ENCODE measurements at places on chromosomes 11 and 22.

GRCh38 chr11:85783758-85784157 lies 27.2 kb downstream of the SYTL2 start:
- DNase-seq, result no peak

DNA sequence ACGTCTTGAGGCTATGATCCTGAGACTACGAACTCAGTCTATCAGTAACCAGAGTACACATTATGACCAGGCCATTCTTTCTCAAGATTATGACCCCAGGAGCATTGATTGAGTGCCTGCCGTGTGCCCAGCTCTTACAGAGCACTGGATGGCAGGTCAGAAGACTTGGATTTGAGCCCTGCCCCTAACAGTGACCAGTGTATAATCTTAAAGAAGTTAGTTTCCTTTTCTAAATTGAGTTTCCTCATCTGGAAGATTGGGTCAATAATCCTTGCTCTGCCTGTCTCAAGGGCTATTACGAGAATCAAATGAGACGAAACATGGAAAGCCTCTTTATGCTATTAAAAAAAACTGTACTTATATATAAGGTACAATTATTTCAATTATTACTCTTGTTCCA lies 38.2 kb downstream of the SLCO2B1 start:
- no peak for DNase-seq

DNA sequence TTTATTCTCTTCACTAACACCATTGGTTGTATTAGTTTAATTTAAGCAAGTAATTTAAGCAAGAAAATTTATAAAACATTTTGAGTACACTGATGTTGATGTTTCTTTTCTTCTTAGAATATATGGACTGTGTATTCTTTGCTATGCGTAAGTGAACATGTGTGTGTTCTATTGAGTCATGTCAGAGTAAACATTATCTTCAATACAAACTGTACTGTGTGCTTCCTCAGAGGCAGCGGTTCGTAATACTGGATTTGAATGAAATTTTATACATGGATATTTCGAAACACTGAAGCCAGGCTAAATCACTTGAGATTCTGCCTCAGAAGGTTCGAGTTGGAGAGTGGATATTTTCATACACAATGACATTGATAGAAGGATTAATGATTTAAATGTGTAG lies 452.6 kb downstream of the LUZP2 start:
- no peak for DNase-seq

GRCh38 chr22:45224988-45225731 lies 15.5 kb downstream of the KIAA0930 start:
- no peak for DNase-seq

GRCh38 chr11:77088236-77089003 lies 14.2 kb upstream of the OMP start:
- no peak for DNase-seq

DNA sequence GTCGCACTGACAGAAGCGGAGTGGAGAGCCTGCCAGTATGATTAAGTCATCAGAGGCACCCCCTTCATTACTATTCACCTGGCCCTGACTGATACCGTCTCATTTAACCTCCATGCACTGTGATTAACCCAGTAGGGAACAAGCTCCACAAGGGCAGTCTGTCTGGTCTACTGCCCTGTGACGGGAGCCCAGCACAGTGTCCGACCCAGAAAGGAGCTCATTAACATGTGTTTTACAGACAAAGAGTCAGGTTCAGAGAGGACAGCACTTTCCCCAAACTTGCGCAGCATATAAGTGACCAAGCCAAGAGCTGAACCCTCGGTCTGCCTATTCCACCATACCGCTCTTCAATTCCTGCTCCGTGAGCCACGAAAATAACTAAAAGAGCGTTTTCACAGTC lies 129.5 kb downstream of the RRAS2 start:
- DNase-seq, result no peak

GRCh38 chr22:20589614-20590476 lies 82.4 kb downstream of the MED15 start:
- DNase-seq, result no peak

- DNase-seq, result no peak
Observed at GRCh38 chr11:71158936-71159335, 93.4 kb downstream of the SHANK2 start.

DNA sequence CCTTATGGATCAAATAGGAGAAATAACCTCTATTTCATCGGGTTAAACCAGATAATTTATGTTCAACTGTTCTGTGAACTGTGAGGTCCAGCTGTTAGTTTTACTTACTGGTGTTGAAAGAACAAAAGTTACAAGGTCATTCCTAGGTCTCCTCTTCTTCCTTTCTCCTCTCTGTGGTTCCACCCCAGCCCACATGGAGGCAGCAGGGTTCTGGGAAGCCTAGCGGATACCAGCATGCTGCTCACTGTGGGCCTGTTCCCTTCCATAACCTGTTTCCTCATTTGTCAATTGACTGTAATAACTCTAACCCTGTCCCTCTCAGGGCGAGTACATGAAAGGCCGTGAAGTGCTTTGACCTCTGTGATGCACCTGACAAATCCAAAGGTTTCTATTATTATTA lies 27.8 kb downstream of the RELT start:
- no peak for DNase-seq

DNA sequence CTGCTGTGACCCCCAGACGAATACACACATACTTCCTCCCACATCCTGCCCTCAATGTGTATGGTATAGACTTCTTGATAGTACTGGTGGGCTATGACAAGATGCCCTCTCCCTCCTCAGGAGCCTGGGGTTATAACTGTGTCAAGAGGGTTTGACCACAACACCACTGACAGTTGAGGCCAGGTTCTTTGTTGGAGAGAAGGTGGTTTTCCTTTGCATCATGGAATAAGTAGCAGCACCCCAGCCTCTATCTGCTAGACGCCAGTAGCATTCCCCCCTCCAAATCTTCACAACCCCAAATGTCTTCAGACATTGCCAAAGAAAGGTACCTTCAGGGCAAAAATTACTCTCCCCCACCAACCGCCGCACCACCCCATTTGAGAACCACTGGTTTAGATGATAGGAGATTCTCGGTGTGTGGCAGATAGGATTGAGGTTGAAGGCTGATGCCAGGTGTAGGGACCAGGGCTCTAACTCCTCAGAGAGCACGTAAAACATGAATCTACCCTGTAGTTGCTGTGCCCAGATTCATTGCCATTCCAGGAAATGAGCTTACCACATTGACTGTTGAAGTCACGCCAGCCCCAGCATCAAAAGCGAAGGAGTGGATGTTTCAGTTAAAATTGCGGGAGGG lies 5.5 kb upstream of the MYO18B start:
- no peak for DNase-seq

- no peak for DNase-seq
Observed at GRCh38 chr11:81220146-81220895, 1513.3 kb downstream of the FAM181B start.

- DNase-seq, result no peak
Observed at GRCh38 chr11:42249401-42249800, 789.9 kb upstream of the LRRC4C start.

- DNase-seq, result no peak
Observed at GRCh38 chr11:34397120-34397519, 39.3 kb upstream of the ABTB2 start.

GRCh38 chr11:88115828-88116755 lies 59.2 kb downstream of the RAB38 start:
- DNase-seq, result no peak

DNA sequence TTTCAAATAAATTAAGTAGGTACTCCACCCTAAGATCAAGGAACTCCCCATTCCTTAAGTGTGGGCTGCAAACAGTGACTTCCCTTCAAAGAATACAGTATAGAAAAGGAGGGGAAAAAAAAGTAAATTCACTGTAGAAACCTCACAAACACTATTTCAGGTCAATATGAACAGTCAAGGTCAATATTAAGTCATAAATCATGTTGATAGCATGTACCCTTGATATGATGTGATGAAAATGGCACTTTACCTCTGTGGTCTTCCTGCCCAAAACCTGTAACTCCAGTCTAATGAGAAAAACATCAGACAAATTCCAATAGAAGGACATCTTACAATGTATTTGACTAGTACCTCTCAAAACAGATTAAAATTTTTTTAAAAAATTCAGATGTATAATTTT lies 8.2 kb downstream of the CKAP5 start:
- DNase-seq, result no peak

DNA sequence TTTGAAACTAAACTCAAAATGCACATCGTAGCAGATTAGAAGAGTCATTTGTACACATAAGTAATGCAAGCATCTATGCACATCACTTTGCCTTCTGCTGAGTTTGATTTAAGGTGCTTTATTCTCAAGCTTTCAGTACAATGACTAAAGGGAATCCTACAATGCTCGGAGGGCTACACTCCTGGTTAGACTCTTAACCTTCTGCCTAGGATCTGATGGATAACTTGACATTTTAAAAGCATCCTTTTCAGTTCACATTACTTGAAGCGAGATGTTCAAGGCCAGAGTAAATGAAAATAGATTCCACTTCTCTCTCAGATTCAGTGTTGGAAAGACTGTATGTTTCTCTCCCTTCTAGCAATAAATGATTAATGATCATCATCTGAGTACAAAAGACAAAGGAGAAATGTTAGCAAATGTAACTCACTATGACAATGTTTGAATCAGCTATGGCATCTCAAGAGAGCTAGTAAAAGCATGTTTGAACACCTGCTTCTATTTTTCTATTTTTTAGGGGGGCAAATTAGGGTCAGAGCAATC lies 259.2 kb upstream of the ANO3 start:
- DNase-seq, result no peak

- DNase-seq, result no peak
Observed at GRCh38 chr11:73267906-73268540, 4.1 kb upstream of the P2RY6 start.

DNA sequence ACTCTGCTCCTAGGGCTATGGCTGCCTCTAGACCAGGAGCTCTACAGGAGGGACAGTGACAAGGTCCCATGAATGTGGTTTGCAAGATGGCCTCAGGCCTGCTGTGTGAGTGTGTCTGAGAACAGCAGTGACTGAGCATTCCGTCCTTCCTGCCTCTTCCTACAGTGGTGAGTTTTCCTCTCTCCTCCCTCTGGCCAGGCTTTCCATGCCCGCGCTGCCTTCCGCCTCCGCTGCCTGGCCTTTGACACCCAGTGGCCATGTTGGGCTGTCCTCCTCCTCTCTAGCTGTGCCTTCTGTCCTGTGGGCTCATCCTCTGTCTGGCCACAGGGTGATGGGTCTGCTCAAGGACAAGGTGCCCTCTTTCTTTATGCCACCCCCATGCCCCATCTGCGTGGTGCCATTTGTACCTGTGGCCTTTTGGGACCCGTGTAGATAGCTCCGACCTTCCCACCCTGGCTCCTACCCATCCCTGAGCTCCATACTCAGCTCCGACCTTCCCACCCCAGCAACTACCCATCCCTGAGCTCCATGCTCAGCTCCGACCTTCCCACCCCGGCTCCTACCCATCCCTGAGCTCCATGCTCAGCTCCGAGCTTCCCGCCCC lies 970.4 kb downstream of the BRD1 start:
- no peak for DNase-seq
